ENCODE measurements at places on chromosomes 12 and 14.

DNA sequence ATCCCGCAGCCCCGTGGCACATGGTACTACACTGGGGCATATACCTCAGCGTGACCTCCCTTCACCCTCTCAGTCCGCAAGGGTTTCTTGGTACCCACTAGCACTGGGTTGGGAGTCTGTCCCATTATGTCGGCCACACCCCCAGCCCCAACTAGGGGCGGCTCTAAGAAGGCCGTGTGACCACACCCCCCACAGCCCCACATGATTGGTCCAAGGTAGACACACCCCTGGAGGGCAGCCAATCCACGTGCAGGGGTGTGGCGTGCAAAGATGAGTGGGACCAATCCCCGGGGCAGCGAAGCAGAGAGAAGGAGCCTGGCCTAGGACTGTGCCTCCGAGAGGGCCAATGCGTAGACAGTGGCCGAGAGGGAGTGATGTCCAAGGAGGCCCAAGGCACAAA, 34.6 kb upstream of the BEGAIN start:
- DNase-seq: no peak

- no peak for DNase-seq
These were observed 8.6 kb downstream of the CARMIL3 start for GRCh38 chr14:24060443-24060842.

GRCh38 chr12:79125358-79125757, 260.8 kb downstream of the SYT1 start:
- DNase-seq: no peak

DNA sequence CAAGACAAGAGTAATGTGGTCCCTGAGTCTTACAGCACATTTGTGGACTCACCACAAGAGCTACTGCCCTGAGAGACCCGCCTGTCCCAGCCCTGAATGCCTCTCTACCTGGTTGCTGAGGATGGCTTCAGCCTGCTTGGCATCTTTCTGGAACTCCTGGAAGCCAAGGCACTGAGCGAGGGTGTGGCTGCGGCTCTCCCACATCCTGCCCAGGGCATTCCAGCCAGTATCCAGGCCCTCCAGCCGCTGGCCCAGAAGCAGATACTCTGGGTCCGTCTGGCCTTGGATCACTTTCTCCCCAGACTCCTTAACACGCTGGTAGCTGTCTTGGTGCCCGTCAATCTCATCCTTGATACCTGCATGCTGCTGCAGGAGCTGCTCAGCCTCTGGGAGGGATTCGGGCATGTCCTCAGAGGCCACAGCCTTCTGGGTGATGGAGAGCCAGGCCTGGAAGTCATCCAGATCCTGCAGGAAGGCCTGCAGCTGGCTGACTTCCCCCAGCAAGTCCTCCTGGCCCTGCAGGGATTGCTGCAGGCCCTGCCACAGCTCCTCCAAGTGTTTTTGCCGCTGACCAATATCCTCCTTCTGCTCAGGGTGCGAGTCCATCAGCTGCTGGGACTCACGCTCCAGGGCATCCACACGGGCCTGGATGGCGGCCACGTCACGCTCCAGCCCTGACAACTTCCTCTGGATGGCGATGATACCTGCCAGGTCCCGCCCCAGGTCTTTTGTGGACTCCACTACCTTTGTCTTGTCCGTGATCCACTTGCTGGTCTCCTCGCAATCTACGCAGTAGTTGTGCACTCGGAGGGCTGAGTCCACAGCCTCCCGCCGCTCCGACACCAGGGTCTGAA, 82.3 kb downstream of the PLEKHG3 start:
- no peak for DNase-seq

GRCh38 chr14:72017290-72017689, 85.1 kb downstream of the RGS6 start:
- DNase-seq: no peak

GRCh38 chr12:27868139-27868538, 88.1 kb upstream of the MANSC4 start:
- no peak for DNase-seq

GRCh38 chr14:97581016-97581415, 783.8 kb downstream of the VRK1 start:
- DNase-seq: no peak

DNA sequence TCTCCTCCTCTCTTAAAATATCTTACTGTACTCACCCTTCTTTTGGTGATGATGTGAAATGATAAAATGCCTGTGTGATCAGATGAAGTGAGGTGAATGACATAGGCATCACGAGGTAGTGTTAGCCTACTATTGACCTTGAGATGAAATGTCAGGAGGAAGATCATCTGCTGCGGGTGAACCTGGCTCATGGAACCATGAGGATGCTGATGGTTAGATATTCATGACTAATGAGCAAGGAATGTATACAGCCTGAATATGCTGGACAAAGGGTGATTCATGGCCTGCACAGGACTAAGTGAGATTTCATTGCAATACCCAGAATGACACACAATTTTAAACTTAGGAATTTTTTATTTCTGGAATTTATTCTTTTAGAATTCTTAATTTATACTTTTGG, 89.6 kb downstream of the DAAM1 start:
- DNase-seq: no peak

GRCh38 chr14:42541535-42542001, 934.9 kb downstream of the LRFN5 start:
- no peak for DNase-seq

All from activated naive CD4-positive, alpha-beta T cell treated with anti-CD3 and anti-CD28 coated beads, Interleukin-2, amount 50 U/mL, for 16 hours (primary cell).